Smooth muscle cell of bladder (primary cell): ENCODE measurements at places on chromosomes 3 and 15. TPM values are rescaled to one million over a fixed set of nuclear protein-coding genes. Genes with fewer than 3 reads are reported as not detected.

Gene GOLGA6L10
- 0.28 and 0.71 TPM in 2 replicates for total RNA-seq

Gene KLF13
- total RNA-seq: 14.5 and 17.2 TPM in 2 replicates

Gene SERINC4
- total RNA-seq: 0.09 TPM in 1 of 2 replicates, not detected in the other

Gene SLC27A2
- total RNA-seq: 0.85 and 0.92 TPM in 2 replicates

Gene SLITRK3
- total RNA-seq: not detected in 2 replicates

Gene IGSF10
- 0.71 and 6.1 TPM in 2 replicates for total RNA-seq
